ENCODE measurements at places on chromosomes 12 and 14. TPM values are rescaled to one million over a fixed set of nuclear protein-coding genes. Genes with fewer than 3 reads are reported as not detected.

DNA sequence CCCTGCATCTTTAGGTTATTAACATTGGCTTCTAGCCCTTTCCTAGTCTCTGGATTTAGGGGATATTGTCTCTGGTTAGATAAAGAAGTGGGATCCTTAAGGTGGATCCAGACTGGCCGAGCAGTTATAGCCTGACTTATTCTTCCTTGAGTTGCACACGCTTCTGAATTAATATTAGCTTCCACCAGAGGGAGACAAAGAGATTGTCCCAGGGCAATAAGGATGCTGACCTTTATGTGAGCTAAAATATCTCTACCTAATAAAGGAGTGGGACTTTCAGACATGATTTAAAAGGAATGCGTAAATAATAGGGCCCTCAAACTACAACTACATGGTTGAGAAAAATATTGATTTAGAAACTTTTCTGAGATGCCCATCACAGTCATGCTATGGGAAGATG lies 139.7 kb downstream of the SLCO1B3 start:
- peak; percentile 38 for ATAC-seq

- no peak for ATAC-seq
Measured at GRCh38 chr12:75120311-75120711, 89.3 kb downstream of the KCNC2 start.

DNA sequence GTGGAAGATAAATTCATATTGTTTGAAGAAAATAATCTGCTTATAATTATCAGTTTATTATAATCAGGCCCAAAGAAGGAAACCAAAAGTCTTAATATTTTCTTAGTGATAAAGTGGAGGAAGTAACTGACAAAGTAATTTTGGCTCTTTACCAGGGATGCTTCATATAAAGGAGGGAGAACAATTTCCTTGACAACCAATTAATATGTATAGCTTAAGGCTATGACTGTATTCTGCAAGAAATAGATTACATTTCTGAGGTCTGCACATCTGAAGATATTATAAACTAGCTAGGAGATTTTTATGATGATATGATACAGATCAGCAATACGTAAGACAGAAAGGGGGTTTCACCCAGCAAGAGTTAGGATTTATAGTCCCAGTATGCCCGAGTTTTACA lies 90.8 kb downstream of the BICD1 start:
- no peak for ATAC-seq

RNF212B gene
- not detected for total RNA-seq

- ATAC-seq, result no peak
Measured at GRCh38 chr12:1328391-1328790, 266.0 kb downstream of the FBXL14 start.

- ATAC-seq, result no peak
Measured at GRCh38 chr12:974271-974862, 16.7 kb upstream of the ERC1 start.

NGB gene
- not detected for total RNA-seq

ITGB7 gene
- 7.0 TPM for total RNA-seq

DCP1B gene
- 5.2 TPM for total RNA-seq

IL26 gene
- not detected for total RNA-seq

GRCh38 chr12:83186419-83186818 lies 499.7 kb downstream of the TMTC2 start:
- ATAC-seq, result no peak

DNA sequence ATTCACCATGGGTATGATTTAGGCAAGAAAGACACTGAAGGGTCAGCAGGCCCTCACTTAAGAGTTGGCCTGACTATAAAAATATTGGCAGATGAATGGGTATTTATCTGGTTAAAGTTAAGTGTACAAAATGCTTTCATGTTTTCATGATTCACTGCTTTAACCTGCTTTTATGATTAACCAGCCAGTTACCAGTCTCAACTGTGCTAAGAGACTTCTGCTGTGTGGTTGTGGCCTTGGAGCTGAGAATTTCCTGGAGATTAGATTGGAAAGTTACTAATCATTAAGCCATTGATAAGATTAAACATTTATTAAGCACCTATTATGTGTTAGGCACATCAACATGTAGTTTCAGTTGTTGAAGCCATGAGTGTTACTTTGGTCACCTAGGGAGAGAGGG lies 68.9 kb downstream of the RASSF8 start:
- ATAC-seq, result no peak

- no peak for ATAC-seq
Measured at GRCh38 chr12:28265435-28266042, 75.3 kb downstream of the CCDC91 start.

OAS1 gene
- 37.2 TPM for total RNA-seq

CLEC2A gene
- not detected for total RNA-seq

- ATAC-seq, result no peak
Measured at GRCh38 chr12:15050659-15051058, 77.8 kb downstream of the PDE6H start.

DNA sequence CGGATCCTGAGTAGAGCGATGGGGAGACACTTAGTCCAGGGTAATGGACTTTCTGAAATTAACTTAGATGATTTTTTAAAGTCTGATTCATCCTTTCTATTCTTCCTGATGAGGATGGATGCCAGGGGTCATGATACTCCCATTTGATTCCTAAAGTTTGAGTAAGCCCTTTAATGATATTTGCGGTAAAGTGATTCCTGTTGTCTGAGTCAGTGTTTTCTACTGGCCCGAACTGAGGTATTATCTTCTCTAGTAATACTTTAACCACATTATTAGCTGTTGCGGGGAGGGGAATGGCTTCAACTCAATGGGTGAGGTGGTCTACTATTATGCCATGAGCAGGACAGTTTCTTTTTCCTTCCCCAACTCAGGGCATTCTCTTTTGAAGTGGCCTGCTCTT lies 111.6 kb downstream of the RIN3 start:
- no peak for ATAC-seq

- ATAC-seq, result no peak
Measured at GRCh38 chr12:96425951-96426350, 25.7 kb upstream of the CDK17 start.

KRT77 gene
- total RNA-seq, result not detected

CLMN gene
- 9.6 TPM for total RNA-seq

PMEL gene
- total RNA-seq, result 0.52 TPM

SSTR1 gene
- total RNA-seq, result 0.08 TPM

GRCh38 chr14:95328729-95329503 lies 9.2 kb upstream of the CLMN start:
- ATAC-seq, result no peak

GRCh38 chr12:91316907-91317269 lies 134.3 kb upstream of the DCN start:
- ATAC-seq, result no peak

DNA sequence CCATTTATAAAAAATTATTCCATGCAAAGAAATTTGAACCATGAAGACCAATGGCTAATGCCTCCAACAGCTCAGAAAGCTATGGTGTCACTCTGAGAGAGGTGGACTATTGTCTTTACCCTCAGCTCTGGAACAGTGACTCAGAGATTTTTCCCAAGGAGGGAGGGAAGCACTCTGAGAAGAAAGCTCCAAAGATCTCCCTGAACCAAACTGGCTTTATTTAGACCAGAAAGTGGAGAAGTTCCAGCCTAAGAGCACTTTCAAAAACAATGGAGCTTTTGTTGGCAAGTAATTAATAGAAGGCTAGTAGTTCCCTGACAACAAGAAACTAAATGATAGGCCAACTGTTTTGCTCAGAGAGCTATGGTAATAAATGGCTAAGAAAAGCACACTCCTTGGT lies 599.9 kb upstream of the MDGA2 start:
- no peak for ATAC-seq

GRCh38 chr12:82524641-82525040 lies 162.1 kb upstream of the TMTC2 start:
- ATAC-seq, result no peak

PPM1H gene
- 0.56 TPM for total RNA-seq

DNA sequence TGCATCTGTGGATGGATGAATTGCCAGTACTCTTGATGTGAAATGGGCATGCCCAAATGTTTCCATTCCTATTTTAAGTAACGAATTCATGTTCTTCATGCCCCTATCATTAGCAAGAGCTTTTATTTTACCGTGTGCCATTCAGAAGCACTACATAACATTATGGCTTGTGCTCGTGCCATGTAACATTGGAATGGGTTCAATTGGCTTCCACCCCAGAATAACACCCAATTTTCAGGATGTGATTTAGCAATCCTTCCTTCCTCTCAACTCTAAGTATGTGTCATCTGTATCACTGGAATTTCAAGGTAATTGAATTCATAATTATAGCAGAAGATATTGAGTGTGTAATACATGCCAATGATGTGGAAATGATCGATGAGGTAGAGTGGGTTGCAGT lies 145.8 kb upstream of the TMPO start:
- ATAC-seq, result no peak

TMPRSS12 gene
- total RNA-seq, result not detected

GRCh38 chr12:98162906-98163678 lies 352.3 kb upstream of the TMPO start:
- ATAC-seq, result no peak

TMTC1 gene
- 5.3 TPM for total RNA-seq

GRCh38 chr12:101772012-101772775 lies 32.9 kb upstream of the SYCP3 start:
- peak; percentile 72 for ATAC-seq

LTB4R gene
- total RNA-seq, result 94.9 TPM

GRCh38 chr14:89955022-89955744 lies 544 bp upstream of the TDP1 start:
- no peak for ATAC-seq

Data from esophagus mucosa (tissue), 1 donor.